Right atrium auricular region (tissue), 2 donors: ENCODE measurements at places on chromosomes 13 and 19. TPM values are rescaled to one million over a fixed set of nuclear protein-coding genes. Genes with fewer than 3 reads are reported as not detected.

GRCh38 chr19:32735936-32736335, 16.4 kb downstream of the TDRD12 start:
- DNase-seq: no peak

DNA sequence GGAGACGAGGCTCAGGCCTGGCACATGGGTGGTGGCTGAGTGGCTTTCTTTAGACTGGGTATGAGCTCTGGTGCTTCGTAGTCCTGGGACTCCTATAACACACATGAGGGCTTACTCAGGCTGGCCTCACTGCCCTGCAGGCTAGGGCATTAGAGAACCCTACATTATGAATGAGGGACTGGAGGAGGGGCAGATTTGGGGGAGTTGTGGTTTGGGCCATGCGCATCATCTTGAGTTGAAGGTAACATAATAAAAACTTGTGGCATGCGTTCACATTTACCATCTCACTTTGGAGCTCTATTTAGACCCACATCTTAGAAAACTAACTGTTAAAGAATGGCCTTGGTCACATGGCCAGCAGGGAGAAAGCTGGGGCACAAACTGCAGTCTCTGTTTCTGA, 54.2 kb downstream of the STARD13 start:
- no peak for DNase-seq

- DNase-seq: no peak
Measured at GRCh38 chr19:48553676-48554384, 1.9 kb downstream of the SULT2B1 start.

The ZNF729 gene
- total RNA-seq: not detected

The ERICH6B gene
- total RNA-seq: not detected
